ENCODE measurements at places on chromosomes 1 and 21. TPM values are rescaled to one million over a fixed set of nuclear protein-coding genes. Genes with fewer than 3 reads are reported as not detected.

SPRR1A gene
- not detected for total RNA-seq

FGR gene
- total RNA-seq: 15.3 TPM

TESK2 gene
- total RNA-seq: 14.3 TPM

PCSK9 gene
- 8.6 TPM for total RNA-seq

CNTN2 gene
- total RNA-seq: 8.0 TPM

CHRM3 gene
- 1.4 TPM for total RNA-seq

RNF187 gene
- 96.3 TPM for total RNA-seq

PLA2G5 gene
- total RNA-seq: 1.3 TPM

OR6K3 gene
- total RNA-seq: not detected

VAV3 gene
- total RNA-seq: 6.4 TPM

ATP5IF1 gene
- 92.2 TPM for total RNA-seq

SLC45A1 gene
- total RNA-seq: 2.5 TPM

TMEM82 gene
- total RNA-seq: not detected

COL24A1 gene
- 6.1 TPM for total RNA-seq

ASCL5 gene
- total RNA-seq: not detected

LCE1F gene
- total RNA-seq: not detected

TRAF5 gene
- total RNA-seq: 22.0 TPM

ZDHHC18 gene
- 21.2 TPM for total RNA-seq

KCNJ9 gene
- 0.18 TPM for total RNA-seq

Measured in sciatic nerve (tissue), 2 donors.